ENCODE measurements at places on chromosomes 4 and X.

- DNase-seq: peak; percentile 61
Measured at GRCh38 chrX:103918571-103919269, 43.7 kb upstream of the TMSB15B start.

- DNase-seq: peak; percentile 73
Measured at GRCh38 chr4:153488006-153488891, 22.1 kb downstream of the TMEM131L start.

DNA sequence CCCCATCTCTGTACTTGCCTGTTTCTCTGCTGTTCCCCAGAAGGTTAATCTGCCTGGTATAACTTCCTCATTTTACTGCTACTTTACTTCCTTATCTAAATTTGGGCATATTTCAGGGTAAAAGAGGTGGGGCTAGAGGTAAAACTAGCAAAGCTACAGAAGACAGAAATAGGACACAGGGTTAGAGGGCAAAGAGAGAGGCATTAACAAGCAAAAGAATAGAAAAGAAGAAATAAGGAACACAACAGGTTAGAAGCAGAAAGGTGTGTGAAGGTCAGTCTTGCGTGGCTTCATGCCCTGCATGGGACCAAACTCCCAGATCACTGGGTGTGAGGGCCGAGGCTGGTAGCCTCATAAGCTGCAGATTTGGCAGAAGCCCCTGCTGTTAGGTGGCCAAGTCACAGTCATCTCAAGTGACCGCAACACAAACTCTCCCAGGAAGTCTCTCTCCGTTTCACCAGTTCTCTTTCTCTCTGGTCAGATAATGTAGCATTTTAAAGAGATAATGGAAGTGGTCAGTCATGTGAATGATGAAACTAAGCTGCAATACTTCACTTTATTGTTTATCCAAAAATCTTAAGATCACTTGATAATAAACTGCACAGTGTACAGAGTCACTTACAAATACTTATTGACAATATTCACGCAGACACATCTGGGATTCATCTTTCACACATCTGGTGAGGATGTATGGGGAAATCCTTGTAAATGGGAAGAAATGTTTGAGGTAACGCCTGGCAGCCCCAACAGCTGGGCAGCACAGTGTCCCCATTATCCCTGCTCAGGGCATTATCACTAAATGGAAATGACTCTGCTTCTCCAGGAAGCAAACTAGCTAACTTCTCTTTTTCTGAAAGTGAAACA is 16.4 kb downstream of the TMEM154 start:
- no peak for DNase-seq

- DNase-seq: no peak
Measured at GRCh38 chrX:69813677-69814076, 197.8 kb downstream of the EDA start.

DNA sequence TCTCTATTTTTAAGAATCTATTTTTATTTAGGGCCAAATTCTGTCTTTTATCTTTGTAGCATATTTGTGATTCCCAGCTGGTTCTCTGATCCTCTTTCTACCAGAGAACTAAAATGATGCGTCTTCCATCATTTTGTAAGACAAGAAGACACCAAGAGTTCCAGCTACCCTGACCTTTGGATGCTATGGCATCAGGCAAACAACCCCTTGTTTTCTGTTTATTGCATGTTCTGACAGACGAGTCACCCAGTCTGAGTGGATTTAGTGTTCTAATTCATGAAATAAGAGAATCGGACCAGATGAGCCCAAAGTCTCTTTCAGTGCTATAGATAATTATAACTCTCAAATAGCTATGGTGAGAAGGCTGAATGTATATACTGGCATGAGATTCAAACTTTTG is 69.7 kb downstream of the ZFYVE28 start:
- DNase-seq: no peak

DNA sequence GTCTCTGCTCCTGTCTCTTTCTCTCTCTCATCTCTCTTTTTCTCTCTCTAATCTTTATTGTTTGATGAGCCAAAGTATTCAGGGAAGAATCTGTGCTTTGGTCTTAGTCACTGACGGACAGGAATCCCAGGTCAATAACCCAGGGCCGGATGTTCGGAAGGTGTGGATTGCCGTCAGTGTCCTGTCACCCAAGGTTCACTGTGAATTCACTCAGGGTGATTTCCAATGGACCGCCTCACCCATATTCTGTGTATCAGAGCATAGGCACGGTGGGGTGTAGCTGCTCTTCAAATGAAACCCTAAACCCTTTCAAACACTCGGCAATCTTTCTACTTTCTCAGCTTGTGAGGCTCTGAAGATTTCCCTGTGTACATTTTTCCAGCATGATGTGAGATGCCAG is 144.6 kb upstream of the GPC4 start:
- DNase-seq: no peak

- no peak for DNase-seq
Measured at GRCh38 chr4:138277133-138277532, 35.0 kb upstream of the SLC7A11 start.

GRCh38 chrX:1581132-1581531 is 10.3 kb upstream of the AKAP17A start:
- DNase-seq: peak; percentile 87

DNA sequence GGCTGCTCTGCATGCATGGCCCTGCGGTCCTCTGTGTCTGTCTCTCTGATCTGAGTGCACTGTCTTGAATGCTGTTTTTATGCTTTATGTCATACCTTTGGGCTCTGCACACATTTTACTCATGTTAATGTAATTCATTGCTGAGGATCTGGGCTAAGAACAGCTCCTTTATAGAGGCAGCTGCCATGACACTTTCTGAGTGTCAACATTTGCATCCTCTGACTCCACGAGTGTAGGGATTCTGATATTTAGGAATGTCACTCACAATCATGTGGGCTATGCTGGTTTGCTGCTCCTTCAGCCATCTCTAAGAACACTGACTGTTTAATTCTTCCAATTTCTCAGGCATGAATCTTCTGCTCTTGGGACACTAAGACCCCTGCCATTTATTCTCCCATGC is 192.2 kb upstream of the CPEB2 start:
- DNase-seq: no peak

- DNase-seq: no peak
Measured at GRCh38 chr4:92305148-92305877, 1.5 kb downstream of the GRID2 start.

DNA sequence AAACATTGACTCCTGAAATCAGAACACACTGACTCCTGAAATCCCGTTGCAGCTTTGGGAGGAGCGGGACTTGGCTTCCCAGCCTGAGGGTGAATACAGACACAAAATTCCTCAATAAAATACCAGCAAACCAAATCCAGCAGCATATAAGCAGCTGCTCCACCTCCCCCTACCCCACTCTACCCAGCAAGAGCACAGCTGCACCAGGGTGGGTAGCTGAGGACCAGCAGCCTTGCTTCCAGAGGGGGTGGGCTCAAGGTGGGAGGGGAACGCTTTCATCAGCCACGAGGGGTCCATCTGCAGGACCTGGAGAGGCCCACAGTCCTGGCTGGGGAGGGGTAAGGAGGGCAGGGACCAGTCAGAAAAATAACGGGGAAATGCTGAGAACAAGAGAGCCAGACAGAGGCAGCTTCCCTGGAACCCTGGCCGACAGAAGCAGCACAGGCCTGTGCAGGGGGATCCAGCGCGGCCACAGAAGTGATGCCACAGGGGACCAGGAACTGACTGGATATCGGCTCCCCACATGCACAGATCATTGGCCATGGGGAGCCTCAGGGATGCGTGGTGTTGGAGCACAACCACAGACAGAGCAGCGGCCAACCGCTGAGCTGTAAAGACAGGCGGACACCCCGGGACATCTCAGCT is 49.8 kb downstream of the FGFRL1 start:
- no peak for DNase-seq

DNA sequence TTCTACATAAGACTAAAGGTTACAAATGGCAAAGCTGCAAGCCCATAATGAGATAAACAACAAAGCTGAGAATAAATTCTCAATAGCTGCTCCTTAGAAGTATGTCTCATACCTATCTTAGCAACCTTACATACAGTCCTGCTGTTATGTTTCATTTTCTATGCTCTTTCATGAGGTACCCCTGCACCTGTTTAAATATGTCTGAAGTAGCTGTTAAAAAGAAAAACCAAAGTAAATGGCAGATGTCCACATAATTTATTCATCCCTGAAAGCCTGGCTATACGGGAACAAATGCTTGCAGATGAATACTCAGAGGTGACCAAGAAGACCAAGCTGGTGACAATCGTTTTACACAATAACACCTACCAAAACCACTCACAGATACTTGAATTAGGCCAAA is 22.5 kb downstream of the PPA2 start:
- no peak for DNase-seq

GRCh38 chr4:6338175-6338950 is 68.7 kb downstream of the WFS1 start:
- DNase-seq: peak; percentile 15

- DNase-seq: no peak
Measured at GRCh38 chr4:88706574-88706973, 8.9 kb upstream of the NAP1L5 start.

DNA sequence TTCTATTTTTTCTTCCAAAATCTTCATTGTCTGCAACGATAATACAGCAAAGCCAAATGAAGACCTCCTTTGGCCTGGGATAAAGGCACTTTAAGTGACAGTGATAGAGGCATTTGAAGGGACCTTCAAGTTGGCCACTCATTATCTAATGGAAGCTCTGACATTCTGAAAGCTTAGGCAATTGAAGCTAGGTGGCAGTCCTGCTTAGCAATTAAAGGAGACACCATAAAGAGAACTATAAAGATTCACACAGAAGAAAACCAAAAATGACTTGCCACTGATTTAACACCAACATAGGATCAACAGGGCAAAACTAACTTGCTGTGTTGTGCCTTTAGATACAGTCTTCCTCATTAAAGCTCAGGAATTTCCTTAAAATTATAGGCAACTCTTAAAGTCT is 103.3 kb upstream of the TSPAN7 start:
- DNase-seq: peak; percentile 53

- no peak for DNase-seq
Measured at GRCh38 chr4:173697840-173698239, 167.8 kb upstream of the HAND2 start.

GRCh38 chrX:6768881-6769280 is 234.0 kb upstream of the VCX3A start:
- no peak for DNase-seq

GRCh38 chr4:159608436-159608835 is 505.6 kb downstream of the RAPGEF2 start:
- no peak for DNase-seq
